ENCODE measurements at places on chromosomes 6 and 20.

DNA sequence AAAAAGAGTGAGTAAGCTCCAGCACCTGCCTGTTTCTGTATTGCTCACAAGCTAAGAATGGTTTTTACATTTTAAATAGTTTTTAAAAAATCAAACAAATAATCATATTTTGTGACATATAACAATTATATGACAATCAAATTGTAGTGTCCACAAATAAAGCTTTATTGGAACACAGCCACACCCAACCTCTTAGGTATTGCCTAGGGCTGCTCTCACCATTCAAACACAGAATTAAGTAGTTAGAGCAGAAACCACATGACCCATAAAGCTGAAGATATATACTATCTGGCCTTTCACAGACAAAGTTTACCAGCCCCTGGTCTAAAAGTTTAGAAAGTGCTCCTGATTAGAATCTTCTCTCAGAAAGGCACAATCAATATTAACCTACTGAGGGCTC lies 11.2 kb downstream of the TNFRSF21 start:
- no peak for DNase-seq

- DNase-seq, result no peak
Measured at GRCh38 chr6:147122823-147123222, 81.4 kb upstream of the STXBP5 start.

- no peak for DNase-seq
Measured at GRCh38 chr6:62891065-62891647, 320.1 kb upstream of the FKBP1C start.

GRCh38 chr6:18324706-18325042 lies 60.3 kb upstream of the DEK start:
- DNase-seq, result no peak

GRCh38 chr20:37309290-37309689 lies 19.8 kb downstream of the MANBAL start:
- DNase-seq, result no peak

- no peak for DNase-seq
Measured at GRCh38 chr20:50484271-50484976, 25.8 kb upstream of the PTPN1 start.

- DNase-seq, result no peak
Measured at GRCh38 chr6:3252861-3253596, 5.7 kb upstream of the PSMG4 start.

GRCh38 chr6:168231393-168231957 lies 88.1 kb downstream of the DACT2 start:
- DNase-seq, result no peak

- no peak for DNase-seq
Measured at GRCh38 chr6:153001767-153002612, 519 bp downstream of the MTRF1L start.

- no peak for DNase-seq
Measured at GRCh38 chr6:159931846-159932245, 37.0 kb upstream of the IGF2R start.

DNA sequence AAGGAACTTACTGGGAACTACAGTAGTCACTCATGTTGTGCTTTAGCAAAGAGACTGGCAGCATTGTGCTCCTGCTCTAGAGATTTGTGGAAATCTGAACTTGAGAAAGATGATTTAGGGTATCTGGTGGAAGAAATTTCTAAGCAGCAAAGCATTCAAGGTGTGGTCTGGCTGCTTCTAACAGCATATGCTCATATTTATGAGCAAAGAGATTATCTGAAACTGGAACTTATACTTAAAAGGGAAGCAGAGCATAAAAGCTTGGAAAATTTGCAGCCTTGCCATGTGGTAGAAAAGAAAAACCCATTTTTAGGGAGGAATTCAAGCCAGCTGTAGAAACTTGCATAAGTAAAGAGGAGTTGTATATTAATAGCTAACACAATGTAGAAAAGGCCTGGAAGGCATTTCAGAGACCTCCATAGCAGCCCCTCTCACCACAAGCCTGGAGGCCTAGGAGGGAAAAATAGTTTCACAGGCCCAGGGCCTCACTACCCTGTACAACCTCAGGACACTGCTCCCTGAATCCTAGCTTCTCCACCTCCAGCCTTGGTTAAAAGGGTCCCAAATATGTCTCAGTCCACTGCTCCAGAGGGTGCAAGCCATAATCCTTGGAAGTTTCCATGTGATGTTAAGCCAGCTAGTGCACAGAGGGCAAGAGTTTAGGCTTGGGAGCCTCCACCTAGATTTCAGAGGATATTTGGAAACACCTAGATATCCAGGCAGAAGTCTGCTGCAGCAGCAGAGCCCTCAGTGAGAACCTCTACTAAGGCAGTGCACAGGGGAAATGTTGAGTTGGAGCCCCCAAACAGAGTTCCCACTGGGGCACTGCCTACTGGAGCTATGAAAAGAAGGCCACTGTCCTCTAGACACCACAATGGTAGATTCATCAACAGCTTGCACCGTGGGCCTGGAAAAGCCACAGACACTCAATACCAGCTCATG lies 6.6 kb downstream of the EPM2A start:
- no peak for DNase-seq
